ENCODE measurements at places on chromosomes 6 and 20. TPM values are rescaled to one million over a fixed set of nuclear protein-coding genes. Genes with fewer than 3 reads are reported as not detected.
A peak's percentile ranks its signal among the peaks of the same experiment; 100 is the strongest.

DNA sequence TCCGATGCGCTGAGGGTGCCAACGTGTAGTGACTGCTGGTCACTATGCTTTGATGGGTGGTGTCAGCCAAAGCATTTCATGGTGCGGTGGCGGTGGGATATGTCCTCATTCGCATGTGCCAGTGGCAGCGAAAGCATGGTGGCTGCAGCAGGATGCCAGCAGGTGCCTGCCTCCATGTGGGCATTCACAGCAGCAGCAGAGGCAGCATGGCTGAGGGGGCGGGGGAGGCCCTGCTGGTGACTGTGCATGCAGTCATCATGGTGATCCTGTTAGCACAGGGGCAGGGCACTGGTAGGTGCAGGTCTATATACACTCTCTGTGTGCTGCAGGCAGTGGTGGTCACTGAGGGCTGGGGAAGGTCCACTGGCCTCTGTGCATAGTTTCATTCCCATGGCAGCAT, 22.0 kb downstream of the FIG4 start:
- no peak for DNase-seq
- H3K27me3 ChIP-seq = no peaks in the 10 kb centered on the region
- no peak overlapping the region for H3K4me3 ChIP-seq

GRCh38 chr6:89198235-89198634, 18.9 kb downstream of the GABRR1 start:
- DNase-seq = no peak
- H3K36me3 ChIP-seq = no peaks in the 10 kb centered on the region
- H3K4me1 ChIP-seq = no peaks in the 10 kb centered on the region
- H3K27ac ChIP-seq = no peak overlapping the region

DNA sequence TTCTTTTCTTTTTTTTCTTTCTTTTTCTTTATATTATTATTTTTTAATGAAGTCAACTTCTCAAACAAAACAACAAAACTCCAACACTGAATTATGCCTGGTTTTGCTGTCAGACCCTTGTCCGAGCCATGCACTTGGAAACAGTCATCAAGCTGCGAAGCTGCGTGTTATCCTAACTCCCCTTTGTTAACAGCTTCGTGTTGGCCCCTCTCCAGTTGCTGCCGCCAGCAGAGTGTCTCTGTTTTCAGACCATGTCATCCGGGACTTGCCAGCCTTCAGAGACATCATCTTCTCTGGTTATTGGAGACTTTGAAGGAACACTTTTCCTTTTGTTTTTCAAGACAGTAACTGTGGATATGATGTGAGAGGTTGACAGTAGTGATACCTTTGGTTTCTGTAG, 83.1 kb downstream of the TRMT11 start:
- DNase-seq = no peak
- H3K36me3 ChIP-seq = no peaks in the 10 kb centered on the region
- H3K4me3 ChIP-seq = no peak overlapping the region

DNA sequence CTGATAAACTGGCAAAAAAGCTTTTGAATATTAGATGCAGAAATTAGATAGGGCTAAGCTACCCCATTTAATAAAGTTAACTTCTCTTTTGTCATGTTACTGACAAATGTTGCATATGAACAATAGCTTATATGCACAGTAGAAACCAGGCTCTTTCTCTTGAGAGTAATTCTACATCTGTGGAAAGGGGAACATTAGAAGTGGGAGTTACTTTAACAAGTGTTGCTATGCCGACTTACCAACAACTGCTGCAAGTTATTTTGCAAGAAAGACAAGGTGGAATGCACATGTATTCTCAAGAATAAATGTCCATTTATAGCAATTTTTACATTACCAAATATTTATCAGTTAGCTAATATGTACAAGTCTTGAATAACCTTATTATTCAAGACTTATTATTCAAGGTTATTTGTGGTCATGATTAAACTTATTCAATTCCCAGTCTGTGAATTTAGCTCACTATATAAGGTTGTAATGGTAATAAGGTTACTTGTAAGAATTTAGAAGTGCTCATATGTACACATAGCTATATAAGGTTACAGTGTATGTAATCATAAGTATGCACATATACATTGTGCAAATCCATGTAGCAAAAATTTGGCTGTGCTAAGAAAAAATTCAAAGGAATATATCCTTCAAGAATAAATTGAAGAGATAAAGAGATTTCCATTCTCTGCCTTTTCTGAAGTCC, 38.3 kb downstream of the ADGRG6 start:
- no peaks in the 10 kb centered on the region for H3K36me3 ChIP-seq
- H3K27me3 ChIP-seq = no peaks in the 10 kb centered on the region
- no peak for DNase-seq

GRCh38 chr6:94462231-94462630, 1042.9 kb upstream of the EPHA7 start:
- no peak for DNase-seq
- H3K36me3 ChIP-seq = no peaks in the 10 kb centered on the region
- no peak overlapping the region for H3K27ac ChIP-seq
- H3K27me3 ChIP-seq = no peaks in the 10 kb centered on the region
- no peak overlapping the region for H3K4me3 ChIP-seq

GRCh38 chr20:10761232-10761631, 87.4 kb upstream of the JAG1 start:
- H3K4me1 ChIP-seq = no peaks in the 10 kb centered on the region
- no peak for DNase-seq
- H3K27ac ChIP-seq = no peak overlapping the region
- H3K27me3 ChIP-seq = no peaks in the 10 kb centered on the region
- H3K4me3 ChIP-seq = no peak overlapping the region

- no peaks in the 10 kb centered on the region for H3K36me3 ChIP-seq
- H3K4me1 ChIP-seq = peaks cover 21% of the 10 kb centered on the region
- no peak overlapping the region for H3K27ac ChIP-seq
- no peaks in the 10 kb centered on the region for H3K27me3 ChIP-seq
- no peak overlapping the region for H3K4me3 ChIP-seq
Measured at GRCh38 chr6:16764188-16764950, 3.1 kb upstream of the ATXN1 start.

DNA sequence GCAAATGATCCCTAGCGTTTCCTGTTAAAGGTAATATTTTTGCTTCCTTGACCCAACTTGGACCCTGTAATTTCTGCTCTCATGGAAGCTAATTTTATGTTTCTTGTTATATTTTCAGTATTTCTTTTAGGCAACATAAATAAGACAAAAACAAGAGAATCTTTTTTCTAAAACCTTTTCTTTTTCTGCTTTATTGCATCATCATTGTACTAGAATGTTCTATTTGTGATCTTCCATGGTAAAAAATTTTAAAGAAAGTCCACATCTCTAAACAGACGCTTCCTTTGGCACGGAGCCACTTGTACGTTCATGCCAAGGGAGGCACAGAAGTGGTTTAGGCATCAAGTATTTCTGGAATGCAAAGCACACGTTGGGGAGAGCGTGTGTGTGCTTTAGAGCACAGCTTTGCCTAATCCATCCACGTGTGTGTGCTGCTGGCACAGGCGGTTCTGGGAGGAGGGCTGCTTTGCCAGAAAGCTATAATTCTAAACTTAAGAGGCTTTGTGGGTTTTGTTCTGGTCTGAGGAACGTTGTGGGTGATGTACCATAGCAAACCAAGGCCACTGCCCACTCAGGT, 98.3 kb downstream of the SASH1 start:
- no peak overlapping the region for H3K4me3 ChIP-seq
- DNase-seq = no peak
- no peaks in the 10 kb centered on the region for H3K27me3 ChIP-seq
- no peaks in the 10 kb centered on the region for H3K36me3 ChIP-seq
- H3K27ac ChIP-seq = no peak overlapping the region

- no peaks in the 10 kb centered on the region for H3K36me3 ChIP-seq
- H3K27me3 ChIP-seq = no peaks in the 10 kb centered on the region
- H3K27ac ChIP-seq = no peak overlapping the region
Measured at GRCh38 chr6:147855803-147856482, 347.5 kb downstream of the SAMD5 start.

DNA sequence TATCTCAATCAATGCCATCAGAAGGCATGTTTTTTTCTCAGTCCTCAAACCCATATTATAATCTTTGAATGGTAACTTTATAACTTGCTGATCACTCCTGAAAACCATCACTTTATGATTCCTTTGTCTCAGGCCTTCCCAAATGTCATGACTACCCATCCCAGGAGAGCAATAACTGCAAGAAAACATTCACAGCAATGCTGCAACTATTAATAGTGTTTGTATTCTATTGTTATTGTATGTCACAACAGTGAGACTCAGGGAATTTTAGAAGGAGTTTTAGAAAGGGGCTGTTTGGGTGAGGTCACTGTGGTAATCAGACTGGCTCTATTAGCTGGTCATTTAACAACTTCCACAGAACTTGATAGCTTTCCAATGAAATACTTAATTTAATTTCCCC, 301.4 kb upstream of the TBX18 start:
- H3K36me3 ChIP-seq = no peaks in the 10 kb centered on the region
- no peaks in the 10 kb centered on the region for H3K27me3 ChIP-seq
- no peak overlapping the region for H3K4me3 ChIP-seq
- no peak overlapping the region for H3K27ac ChIP-seq
- no peak for DNase-seq

DNA sequence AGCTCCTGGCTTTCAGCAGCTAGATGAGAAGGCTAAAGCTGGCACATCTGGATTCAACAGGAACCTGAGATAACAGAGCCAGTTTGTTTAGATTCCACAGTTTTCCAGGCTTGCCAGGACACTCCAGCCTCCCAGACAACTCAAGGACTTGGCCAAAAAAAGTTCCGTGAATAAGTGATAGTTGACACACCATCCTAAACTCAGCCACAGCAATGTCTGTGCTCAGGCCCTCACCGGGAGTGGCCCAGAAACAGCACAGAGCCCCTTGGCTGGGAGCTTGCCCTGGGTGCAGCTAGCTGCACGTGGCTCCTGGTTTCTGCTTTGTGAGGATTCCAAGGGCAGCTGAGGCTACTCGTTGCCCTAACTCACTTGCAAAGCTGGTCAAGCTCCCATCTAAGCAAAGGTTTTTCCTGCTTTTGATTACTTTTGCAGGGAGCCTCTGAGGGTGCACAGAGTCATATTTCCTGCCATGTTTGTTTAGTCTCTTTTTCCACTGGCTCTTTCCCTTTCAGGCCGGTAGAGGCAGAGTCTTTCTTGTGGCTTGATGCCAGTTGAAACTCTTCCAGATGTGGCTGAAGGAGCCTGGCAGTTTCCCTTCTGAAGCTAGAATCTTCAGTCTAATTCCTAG, 118.3 kb upstream of the ECI2 start:
- H3K4me1 ChIP-seq = no peaks in the 10 kb centered on the region
- H3K27ac ChIP-seq = no peak overlapping the region
- H3K27me3 ChIP-seq = no peaks in the 10 kb centered on the region
- DNase-seq = no peak

DNA sequence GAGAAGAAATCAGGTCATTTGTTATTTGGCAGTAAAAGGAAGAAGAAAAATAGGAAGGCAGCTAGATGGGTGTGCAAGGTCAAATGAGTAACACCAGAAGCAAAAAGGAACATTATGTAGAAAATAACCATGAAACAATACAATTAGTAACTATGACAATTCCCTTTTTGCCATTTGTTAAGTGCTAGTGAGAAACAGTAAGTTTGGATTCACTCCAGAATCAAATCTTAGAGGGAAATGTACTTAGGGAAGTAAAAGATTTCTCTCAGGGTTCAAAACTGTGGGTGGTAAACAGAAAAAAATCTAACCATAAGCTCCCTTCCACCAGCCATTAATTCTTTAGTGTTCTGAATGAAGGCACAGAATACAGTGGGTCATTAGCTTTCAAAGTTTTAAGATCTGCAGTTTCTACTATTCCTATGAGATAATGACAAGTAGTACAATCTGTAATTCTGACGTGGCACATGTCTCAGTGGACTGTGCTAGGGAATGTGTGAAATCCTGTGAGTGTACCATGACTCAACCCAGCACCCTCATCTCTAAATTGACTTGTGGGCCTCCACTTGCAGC, 17.1 kb downstream of the REPS1 start:
- H3K27me3 ChIP-seq = no peaks in the 10 kb centered on the region
- peak; percentile 81 for DNase-seq
- peak overlapping the region; percentile 29 for H3K4me3 ChIP-seq
- H3K4me1 ChIP-seq = peaks cover 25% of the 10 kb centered on the region
- peak overlapping the region; percentile 32 for H3K27ac ChIP-seq

DNA sequence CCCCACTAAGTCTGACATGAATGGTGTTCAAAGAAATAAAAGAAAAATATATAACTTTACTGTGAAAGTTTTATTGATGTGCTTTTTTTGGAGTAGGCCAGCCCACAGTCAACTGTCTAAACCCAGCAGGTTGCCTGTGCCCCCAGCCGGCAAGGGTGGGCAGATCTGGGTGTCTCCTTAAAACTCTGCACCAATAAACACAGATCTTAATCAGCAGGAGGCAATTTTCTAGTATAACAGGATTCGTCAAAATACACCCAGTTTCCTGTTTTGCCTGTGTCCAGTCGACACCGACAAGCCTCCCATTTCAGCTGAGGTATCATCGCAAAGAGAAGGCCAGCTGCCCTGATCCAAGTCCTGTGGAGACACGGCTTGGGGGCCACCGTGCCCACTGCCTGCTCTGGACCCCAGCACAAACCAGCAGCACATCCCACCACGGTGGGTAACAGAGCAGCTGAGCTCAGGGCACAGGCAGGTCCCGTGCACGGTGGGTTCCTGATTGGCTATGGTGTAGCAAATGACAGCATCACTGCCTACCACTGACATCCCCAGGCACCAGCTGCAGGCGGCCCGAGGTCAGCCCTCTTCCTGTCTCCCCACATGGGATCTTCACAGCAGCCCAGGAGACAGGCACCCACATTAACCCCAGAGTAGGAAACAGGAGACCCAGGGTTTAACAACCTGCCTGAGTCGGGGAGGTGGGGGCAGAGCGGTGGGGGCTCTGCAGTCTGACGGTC, 15.7 kb downstream of the BMP7 start:
- H3K27ac ChIP-seq = no peak overlapping the region
- H3K4me3 ChIP-seq = no peak overlapping the region
- H3K4me1 ChIP-seq = no peaks in the 10 kb centered on the region

GRCh38 chr20:50467174-50467573, 43.0 kb upstream of the PTPN1 start:
- no peaks in the 10 kb centered on the region for H3K27me3 ChIP-seq
- no peaks in the 10 kb centered on the region for H3K36me3 ChIP-seq
- no peak for DNase-seq
- H3K4me3 ChIP-seq = no peak overlapping the region

DNA sequence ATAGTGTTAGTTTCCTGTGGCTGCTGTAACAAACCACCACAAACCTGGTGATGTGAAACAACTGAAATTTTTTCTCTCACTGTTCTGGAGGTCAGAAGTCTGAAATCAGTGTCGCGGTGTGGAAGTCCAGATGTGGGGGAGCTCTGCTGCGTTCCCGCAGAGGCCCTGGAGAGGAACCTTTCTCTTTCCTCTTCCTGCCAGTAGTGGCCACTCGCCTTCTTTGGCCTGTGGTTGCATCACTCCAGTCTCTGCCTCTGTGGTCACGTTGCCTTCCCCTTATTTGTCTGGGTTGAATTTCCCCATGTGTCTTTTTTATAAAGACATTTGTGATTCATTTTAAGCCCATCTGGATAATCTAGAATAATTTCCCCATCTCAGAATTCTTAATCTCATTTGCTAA, 295.5 kb upstream of the FLRT3 start:
- H3K4me1 ChIP-seq = no peaks in the 10 kb centered on the region
- H3K27me3 ChIP-seq = no peaks in the 10 kb centered on the region
- no peak for DNase-seq
- H3K4me3 ChIP-seq = no peak overlapping the region

CRISP3 gene
- polyA plus RNA-seq = not detected

ZNF337 gene
- 12.0 TPM for polyA plus RNA-seq

SMLR1 gene
- not detected for polyA plus RNA-seq

BMP2 gene
- polyA plus RNA-seq = not detected

TUBB2B gene
- polyA plus RNA-seq = not detected
